ENCODE measurements at places on chromosomes 13 and 19. TPM values are rescaled to one million over a fixed set of nuclear protein-coding genes. Genes with fewer than 3 reads are reported as not detected.

PSG3 gene
- not detected for total RNA-seq

ZNF610 gene
- total RNA-seq: 2.2 TPM

DAPK3 gene
- total RNA-seq: 115 TPM

RASL11A gene
- 19.4 TPM for total RNA-seq

SPART gene
- 23.3 TPM for total RNA-seq

LILRB4 gene
- not detected for total RNA-seq

DACH1 gene
- total RNA-seq: 1.5 TPM

LSR gene
- 88.1 TPM for total RNA-seq

ADGRE1 gene
- total RNA-seq: not detected

IL17D gene
- 0.98 TPM for total RNA-seq

CATSPERD gene
- not detected for total RNA-seq

ZNF528 gene
- 1.8 TPM for total RNA-seq

IRGC gene
- not detected for total RNA-seq

ELAVL3 gene
- total RNA-seq: under 0.01 TPM

TICAM1 gene
- 7.7 TPM for total RNA-seq

Measured in mesangial cell (primary cell).